ENCODE measurements at places on chromosomes 12 and 14. TPM values are rescaled to one million over a fixed set of nuclear protein-coding genes. Genes with fewer than 3 reads are reported as not detected.
A peak's percentile ranks its signal among the peaks of the same experiment; 100 is the strongest.

GRCh38 chr14:68656452-68656851, 136.4 kb downstream of the ZFP36L1 start:
- no peak for DNase-seq

DNA sequence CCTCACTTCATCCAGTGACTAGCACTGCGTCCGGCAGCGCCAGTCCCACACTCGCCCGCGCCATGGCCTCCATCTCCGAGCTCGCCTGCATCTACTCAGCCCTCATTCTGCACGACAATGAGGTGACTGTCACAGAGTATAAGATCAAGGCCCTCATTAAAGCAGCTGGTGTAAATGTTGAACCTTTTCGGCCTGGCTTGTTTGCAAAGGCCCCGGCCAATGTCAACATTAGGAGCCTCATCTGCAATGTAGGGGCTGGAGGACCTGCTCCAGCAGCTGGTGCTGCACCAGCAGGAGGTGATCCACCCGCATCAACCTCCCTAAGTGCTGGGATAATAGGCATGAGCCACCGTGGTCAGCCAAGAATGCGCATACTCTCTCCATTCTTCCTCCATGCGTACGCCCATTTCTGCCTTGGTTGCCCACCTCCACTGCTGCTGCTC, 59.9 kb downstream of the IRF2BPL start:
- no peak for DNase-seq

The NANOG gene
- total RNA-seq, result not detected

GRCh38 chr14:98704441-98704840, 567.6 kb downstream of the BCL11B start:
- peak; percentile 78 for DNase-seq

DNA sequence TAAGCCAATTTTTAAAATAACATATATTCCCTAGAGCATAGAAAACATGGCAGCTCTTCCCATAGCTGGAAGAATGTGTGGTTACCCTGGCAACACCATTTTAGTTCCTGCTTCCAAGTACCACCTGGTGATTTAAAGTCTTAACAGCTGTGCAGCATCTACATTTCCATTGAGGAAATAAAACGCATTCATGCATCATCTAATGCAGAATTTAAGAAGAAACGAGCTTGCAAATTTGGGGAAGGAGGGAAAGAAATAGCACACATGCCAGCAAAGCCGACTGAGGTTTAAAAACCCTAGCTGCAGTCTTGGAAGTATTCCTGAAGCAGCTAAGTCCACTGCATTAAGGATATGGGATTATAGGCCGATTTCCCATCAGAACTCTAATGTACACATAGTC, 22.8 kb upstream of the SLC38A2 start:
- DNase-seq, result no peak

DNA sequence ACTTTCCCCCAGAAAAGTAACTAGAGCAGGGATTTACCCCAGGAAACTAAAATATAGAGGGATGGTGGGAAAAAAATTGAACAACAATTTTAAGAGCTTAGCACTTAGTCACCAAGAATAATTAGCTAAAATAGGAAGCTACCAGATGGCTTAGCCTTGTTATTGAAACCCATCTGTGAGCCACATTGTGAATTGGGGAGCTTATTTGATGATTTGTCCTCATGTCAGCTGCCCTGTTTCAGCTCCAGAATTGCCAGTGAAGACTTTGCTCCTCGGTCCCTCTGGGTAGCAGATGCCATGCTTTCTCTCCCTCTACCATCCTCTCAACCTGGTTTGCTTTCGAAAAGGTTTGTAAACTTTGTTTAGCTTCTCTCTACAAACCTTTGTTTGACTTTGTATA, 67.7 kb upstream of the PTHLH start:
- DNase-seq, result no peak

GRCh38 chr14:93939304-93940229, 12.4 kb downstream of the FAM181A start:
- peak; percentile 92 for DNase-seq

DNA sequence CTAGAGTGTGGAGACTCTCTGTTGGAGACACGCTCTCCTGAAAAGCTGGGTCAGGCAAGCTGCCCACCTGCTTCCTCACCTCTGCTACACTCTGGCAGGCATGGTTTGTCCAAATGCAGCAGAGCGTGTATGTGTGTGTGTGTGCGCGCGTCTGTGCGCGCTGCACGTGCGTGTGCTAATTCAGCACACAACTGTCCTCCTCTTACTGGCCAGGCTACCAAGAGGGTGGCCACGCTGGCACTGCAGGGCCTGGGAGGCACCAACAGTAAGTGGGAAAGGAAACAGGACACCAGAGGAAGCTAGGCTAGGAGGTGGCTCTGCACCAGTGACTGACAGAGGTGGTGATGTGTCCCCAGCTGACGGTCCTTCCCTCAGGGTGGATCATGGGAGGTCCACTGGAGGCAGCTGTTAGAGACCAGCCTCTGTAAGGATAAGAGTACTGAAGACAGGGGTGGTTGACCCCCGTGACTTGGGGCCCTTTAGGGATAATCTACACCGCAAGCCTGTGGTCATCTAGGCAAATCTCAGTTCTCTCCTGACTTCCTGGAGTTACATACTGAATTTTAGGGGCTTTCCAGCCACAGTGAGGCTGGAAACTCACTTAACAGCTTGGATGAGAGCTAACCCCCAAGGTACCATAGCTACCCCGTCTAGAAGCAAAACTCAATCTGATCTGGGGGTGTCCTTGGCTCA, 15.6 kb upstream of the TFCP2 start:
- no peak for DNase-seq

DNA sequence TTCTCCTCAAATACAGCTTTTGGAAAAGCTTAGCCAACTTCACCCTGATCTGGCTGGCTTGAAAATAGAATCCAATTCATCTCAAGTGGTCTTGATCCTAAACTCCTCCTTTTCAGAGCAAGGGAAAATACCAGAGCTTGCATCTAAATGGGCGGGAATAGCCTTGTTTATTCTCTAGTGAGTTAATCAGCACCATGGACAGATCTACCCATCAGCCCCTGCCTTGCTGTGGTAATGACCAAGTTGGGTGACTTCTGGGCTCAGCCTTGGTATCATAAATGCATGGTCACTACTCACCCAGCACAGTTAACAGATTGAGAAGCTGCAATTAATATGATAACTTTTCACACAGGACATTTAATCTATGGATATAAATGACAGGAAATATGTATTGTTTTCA, 196.6 kb downstream of the GLT1D1 start:
- no peak for DNase-seq

GRCh38 chr14:24137529-24138395, 1.8 kb downstream of the PSME1 start:
- no peak for DNase-seq

The GALNT8 gene
- total RNA-seq, result 1.1 TPM

DNA sequence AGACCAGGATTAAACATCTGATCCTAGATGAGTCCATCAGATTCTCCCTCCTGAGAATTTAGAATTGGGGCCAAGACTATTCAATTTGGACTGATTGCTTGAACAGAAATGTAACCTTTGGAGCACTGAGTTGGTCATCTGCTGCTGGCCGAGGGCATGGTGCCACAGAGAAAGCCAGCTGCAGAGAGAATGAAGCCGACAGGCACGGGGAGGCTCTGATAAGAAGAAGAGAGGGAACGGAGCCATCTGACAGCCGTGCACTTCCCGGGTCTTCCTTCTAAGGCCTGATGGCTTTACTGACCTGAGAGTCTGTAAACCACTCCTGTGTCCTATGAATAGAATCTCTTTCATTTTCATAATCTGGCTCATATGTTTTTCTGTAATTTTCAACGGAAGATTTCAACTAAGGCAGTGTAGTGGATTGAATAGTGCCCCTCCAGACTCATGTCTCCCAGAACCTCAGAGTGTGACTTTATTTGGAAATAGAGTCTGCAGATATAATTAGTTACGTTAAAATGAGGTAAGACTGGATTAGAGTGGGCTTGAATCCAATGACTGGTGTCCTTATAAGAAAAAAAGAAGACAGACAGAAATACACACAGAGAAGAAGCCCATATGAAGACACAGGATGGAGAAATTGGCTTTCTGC, 39.1 kb upstream of the FRS2 start:
- DNase-seq, result no peak

DNA sequence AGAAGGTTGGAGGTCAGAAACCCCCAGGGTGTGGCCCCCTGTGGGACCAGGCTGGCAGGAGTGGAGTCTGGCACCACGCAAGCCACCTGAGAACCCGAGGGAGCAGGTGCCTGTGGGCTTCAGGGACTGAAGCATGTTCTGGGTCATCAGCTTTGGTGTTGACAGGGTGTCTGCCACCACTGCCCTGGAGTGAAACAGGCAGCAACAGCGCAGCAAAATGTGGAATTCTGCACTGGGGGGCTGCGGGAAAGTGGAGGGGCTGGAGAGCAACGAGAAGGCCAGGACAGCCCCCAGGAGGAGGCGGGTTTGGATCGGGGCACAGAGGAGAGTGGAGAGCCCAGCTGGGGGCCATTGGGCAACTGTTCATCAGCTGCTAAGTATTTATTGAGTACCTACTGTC, 15.9 kb downstream of the PHETA1 start:
- no peak for DNase-seq

DNA sequence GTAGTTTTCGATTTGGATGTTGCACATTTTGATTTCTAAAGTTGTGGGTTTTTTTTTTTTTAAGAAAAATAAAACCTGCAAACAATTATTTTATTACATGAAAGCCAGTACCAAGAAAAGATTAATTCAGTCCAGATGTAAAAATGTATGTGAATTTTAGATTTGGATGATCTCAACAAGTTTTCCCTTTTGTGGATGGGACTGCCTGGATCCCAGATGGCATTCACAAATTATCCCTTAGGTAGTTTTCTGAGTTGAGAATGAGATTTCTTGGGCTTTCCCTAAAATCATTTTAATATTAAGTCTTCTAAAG, 2.8 kb downstream of the FRMD6 start:
- DNase-seq, result no peak

DNA sequence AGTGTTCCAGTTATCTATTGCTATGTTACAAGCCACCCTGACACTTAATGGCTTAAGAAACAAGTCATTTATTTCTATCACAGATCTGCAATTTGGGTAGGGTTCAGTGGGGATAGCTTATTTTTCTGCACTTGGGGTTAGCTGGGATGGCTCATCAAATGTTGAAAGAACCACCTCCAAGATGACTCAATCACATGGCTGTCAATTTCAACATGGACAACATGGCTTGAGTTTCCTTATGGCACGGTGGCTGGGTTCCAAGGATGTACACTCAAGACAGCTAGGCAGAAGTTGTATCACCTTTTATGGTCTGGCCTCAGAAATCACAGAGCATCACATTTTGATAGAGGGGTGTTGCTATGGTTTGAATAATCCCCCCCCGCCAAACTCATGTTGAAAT, 24.5 kb upstream of the IGF1 start:
- no peak for DNase-seq

DNA sequence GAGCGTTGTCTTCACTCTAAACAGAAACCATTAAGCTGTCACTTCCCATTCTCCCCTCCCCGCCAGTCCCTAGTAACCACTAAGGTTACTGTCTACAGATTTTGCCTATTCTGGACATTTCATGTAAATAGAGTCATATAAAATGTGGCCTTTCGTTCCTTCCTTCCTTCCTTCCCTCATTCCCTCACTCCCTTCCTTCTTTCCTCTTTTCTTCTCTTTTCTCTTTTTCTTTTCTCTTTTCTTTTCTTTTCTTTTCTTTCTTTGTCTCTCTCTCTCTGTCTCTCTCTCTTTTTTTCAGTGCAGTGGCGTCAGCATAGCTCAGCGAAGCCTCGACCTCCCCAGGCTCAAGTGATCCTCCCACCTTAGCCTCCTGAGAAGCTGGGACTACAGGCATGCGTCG, 37.8 kb downstream of the HCAR2 start:
- DNase-seq, result no peak

DNA sequence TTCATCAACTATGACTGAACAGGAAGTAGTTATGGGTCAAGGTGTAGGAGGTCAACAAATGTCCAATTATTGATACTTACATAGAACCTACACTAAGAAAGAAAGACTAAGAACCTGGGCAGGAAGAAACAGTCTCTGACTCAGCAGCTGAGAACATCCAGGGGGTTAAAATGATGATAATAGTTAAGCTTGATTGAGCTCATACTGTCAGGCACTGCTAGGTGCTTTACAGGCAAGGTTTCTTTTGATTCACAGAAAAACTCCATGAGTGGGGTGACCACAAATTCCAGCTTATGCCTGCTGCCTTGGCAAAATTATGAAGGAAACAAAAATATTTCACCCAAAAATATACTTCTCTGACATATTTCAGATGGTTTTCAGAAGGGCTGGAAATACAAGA, 75.0 kb downstream of the ACADS start:
- no peak for DNase-seq

DNA sequence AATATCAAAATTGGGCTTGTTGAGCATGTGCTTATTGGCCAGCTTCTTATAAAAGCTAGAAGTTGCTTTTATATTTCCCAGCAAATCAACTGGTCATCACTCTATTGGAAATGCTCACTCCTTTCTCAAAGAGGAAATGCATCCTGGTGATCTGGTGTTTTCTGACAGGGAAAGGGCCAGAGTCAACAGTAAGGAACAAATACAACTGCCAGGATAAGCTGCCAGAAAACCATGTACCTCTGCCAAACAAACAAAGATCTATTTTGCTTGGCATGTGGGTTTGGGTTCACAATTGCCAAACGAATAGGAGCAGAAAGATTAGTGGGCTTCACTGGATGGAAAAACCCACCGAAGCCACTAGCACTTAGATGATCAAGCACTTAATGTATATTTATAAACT, 126.9 kb upstream of the PDZRN4 start:
- no peak for DNase-seq

Measured in natural killer cell treated with Interleukin-12 subunit alpha and Interleukin-12 subunit beta and Interleukin-15 and Interleukin-18, amount 100 ng/mL, for 72 hours (primary cell).